AG08396 (cell line): ENCODE measurements at places on chromosomes 6 and 20.
A peak's percentile ranks its signal among the peaks of the same experiment; 100 is the strongest.

GRCh38 chr6:121767211-121767610 is 331.8 kb downstream of the GJA1 start:
- no peak for DNase-seq

DNA sequence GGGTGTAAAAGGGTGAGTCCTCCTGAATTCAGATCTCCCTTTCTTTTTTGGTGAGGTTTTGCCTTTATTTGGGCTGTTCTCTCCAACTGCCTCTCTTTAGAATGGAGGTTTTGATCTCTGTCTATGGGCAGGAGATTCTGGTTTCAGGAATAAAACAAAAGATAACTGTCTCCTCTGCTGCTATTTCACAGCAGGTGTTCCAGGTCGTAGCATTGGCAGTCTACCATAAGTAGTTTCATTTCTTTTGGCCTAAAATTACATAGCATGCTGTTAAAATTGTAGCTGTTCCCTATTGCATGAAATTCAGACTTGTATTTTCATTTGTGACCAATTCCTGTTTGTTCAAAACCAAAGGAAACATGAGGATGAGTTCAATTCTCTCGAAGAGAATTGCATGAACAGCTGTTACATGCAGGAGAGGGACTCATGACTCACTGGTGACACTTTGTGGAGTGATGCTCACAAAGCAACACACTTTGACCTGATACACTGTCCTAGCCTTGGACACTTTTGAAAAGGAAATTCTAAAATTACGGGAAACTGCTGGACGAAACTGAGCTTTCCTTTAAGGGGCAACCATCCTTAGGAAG is 76.8 kb upstream of the SIRPG start:
- DNase-seq, result no peak

GRCh38 chr6:1496836-1497760 is 107.7 kb downstream of the FOXF2 start:
- DNase-seq, result no peak

GRCh38 chr6:42326248-42326647 is 108.6 kb upstream of the MRPS10 start:
- DNase-seq, result no peak

DNA sequence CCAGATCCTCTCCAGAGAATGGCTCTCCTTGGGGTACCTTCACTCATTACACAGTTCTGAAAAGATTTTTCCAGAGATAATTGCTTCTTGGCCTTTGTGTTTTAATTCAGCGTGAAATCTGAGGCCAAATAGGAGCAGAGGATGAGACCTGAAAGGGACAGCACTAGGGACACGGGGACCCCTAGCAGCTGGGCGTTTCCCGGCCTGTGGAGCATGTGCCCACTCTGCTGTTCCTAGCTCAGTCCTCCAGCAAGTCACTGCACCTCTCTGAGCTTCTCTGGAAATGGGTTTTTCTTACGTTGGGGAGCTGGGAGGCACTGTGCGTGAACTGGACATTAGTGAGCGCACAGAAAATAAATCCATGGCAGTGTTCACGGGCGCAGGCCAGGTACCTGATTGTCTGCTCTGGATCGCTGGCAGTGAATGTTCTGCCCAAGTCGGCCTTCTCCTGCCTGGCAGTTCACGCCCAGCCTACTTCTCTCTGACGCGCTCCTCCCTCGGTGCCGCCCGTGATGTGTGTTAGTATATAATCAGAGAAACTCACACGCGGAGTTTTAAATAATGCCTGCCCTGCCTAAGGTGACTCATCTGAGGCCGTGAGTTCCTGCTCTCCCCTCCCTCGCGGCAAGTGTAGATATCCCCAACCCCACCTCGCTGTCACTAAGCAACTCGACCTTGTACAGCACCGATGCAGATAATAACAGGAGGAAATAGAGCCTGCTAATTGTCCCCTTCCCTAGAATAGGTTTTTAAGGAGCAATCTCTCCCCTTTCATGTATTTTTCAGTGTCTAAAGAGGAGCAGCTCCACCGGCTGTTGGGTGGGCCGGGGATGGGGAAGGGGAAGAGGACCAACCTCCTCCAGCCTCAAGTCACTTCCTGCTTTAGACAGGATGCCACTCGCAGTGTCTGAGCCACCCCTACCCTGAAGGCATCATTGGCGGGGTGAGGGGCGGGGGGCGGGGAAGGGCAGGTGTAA is 2.7 kb upstream of the TUBB2A start:
- DNase-seq, result no peak

DNA sequence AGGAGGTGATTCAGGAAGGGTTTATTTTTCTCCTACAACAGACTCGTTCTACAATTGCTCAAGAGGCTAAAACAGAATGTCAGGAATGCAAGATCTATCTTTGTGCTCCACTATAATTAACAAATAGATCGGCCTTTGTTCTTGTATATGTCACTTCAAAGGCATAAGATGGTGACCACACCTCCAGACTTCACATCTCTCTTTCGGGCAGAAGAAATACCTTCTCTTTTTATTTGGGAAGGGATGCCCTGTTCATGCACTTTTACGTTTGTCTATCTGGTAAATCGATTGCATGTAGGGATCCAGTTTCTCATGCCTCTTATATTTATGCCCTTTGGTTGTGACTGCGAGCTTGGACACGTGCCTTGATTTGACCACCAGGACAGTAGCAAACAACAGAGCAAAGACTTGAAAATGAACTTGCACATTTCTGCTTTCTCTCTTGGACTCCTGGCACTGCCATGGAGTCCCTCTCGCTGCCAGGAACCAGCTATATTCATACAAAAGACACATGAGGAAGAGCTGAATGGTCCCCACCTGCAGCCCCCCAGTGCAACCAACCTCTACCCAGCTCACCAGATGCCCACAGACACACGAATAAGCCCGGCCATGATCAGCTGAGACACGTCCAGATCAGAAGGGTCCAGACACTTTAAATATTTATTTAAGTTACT is 219.8 kb upstream of the STXBP5 start:
- peak; percentile 8 for DNase-seq

- no peak for DNase-seq
Observed at GRCh38 chr6:13417954-13418353, 69.4 kb downstream of the GFOD1 start.

- no peak for DNase-seq
Observed at GRCh38 chr6:170046791-170047626, 243.9 kb downstream of the DLL1 start.

DNA sequence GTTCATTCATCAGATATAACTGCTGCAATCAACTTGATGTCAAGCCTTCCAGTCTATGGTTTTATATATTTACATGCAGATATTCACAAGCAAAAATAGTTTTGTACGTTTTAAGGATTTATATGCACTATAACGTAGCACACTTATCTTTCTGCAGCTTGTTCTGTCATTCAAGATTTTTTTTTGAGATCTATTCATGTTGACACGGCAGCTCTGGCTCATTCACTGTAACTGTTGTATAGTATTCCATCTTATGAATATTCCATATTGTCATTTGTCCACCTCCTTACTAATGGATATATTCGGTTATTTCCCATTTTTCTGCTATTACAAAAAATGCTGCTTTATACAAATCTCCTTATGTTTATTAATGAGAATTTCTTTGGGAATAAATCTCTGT is 13.2 kb downstream of the ELOVL2 start:
- no peak for DNase-seq

- no peak for DNase-seq
Observed at GRCh38 chr6:157615420-157615769, 207.7 kb upstream of the SNX9 start.

GRCh38 chr6:46113370-46113769 is 16.4 kb upstream of the ENPP4 start:
- DNase-seq, result no peak

DNA sequence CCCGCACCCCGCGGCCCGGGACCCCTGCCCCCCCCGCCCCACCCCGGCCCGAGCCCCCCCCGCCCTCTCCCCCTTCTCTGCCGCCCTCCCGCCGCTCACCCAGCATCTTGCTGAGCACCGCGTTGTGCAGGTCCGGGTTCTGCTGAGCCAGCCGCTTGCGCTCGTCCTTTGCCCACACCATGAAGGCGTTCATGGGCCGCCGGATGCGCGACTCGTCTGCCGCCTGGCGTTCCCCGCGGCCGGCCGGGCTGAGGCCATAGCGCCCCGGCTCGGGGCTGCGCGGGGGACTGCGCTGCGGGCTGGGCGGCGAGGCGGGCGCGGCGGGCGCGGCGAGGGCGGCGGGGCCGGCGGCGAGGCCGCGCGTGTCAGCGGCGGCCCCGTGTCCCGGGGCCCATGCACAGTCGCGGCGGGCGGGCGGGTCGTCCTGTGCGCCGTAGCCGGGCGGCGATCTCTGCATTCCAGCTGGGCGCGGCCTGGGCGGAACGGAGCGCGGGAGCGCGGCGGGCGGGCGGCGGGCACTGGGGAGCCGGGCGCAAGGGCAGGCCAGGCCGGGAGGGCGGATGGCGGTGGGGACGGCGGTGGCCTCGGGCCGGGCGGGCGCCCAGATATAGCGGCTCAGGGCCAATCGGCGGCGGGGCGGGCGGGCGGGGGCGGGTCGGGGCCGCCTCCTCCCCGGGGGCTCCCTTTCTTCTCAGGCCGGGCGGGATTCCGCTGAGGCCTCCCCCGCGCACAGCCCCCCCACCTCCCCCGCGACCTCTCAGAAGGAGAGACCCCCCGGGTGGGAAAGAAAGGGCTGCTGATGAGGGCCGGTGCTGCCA is at the start of gene SOX18:
Gene SOX18 (minus strand): TSS at position 580 of the 818 bp plus-strand sequence. CDS start 123 bp downstream, at position 457.
- DNase-seq, result no peak

- DNase-seq, result peak; percentile 62
Observed at GRCh38 chr6:129766959-129767728, 57.2 kb upstream of the ARHGAP18 start.

- DNase-seq, result no peak
Observed at GRCh38 chr6:118876198-118876597, 17.8 kb upstream of the ASF1A start.

- no peak for DNase-seq
Observed at GRCh38 chr6:148295261-148295887, 47.3 kb upstream of the SASH1 start.

DNA sequence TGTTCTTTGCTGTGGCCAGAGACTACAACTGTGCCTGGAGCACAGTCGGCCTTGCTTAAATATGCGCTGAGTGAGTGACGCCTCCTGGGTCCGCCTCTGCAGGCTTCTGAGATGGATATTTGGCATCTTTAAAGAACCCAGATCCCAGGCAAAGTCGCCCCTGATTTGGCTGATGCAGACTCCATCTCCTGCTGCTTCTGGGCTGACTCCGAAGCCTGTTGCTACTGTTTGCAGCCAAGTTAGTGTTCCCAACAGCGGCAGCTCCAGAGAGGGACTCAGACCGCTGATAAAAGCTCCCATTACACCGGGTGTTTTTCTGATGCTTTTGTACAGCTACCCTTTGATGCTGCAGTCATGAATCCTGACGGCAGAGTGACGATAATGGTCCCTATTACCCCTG is 83.0 kb upstream of the SULF2 start:
- no peak for DNase-seq

DNA sequence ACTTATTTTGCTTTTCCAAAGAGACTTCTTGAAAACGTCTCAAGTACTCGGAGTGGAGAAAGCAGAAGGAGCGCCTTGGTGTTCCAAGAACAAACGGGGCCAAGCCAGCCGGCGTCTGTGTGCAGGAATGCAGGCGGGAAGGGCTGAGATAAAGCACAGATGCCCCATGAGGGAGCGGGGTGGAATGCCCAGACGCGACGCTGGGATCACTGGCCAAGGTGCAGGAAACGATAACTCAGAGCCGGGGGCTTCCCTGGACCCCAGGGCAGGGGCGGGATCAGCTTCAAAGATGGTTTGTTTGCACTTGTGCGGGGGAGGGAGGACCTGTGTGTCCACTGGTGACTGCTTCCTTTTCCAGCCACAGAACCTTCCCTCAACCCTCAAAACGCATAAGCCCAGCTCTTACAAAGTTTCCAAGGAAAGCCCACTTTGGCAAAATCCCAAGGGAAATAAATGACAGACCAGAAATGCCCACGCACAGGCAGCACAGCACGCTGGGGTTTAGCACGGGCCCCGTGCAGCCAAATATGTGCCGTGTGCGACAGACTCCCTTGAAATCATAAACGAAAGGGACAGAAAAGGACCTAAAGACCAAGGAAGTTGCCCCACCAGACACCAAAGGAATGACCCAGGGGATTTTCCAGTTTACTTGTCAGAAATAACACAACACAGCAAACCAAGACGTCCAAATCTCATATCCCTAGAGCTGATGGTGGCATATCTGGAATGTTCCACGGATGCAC is 113.9 kb downstream of the NFATC2 start:
- peak; percentile 77 for DNase-seq

- DNase-seq, result no peak
Observed at GRCh38 chr20:57755609-57756008, 45.8 kb upstream of the PMEPA1 start.

- DNase-seq, result no peak
Observed at GRCh38 chr20:14189794-14190402, 147.5 kb downstream of the FLRT3 start.

- no peak for DNase-seq
Observed at GRCh38 chr6:105691971-105692370, 289.1 kb upstream of the PREP start.

DNA sequence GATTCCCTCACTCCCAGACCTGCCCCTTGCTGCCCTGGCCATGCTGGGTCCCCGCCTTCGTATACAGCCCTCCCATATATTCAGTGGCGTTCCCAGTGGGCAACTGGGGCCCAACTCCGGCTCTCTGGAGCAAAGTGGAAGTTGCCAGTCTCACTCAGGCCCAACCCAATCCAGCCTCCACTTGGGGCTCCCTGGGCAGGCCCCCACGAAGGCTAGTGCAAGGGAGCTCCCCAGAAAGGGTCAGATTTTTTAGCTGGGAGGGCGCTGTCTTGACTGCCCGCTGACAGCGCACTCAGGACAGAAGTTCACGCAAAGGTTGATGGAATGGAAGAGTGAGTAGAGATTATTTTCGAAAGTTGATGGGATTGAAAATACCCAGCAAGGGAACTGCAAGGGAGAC is 5.9 kb downstream of the TP53TG5 start:
- no peak for DNase-seq

DNA sequence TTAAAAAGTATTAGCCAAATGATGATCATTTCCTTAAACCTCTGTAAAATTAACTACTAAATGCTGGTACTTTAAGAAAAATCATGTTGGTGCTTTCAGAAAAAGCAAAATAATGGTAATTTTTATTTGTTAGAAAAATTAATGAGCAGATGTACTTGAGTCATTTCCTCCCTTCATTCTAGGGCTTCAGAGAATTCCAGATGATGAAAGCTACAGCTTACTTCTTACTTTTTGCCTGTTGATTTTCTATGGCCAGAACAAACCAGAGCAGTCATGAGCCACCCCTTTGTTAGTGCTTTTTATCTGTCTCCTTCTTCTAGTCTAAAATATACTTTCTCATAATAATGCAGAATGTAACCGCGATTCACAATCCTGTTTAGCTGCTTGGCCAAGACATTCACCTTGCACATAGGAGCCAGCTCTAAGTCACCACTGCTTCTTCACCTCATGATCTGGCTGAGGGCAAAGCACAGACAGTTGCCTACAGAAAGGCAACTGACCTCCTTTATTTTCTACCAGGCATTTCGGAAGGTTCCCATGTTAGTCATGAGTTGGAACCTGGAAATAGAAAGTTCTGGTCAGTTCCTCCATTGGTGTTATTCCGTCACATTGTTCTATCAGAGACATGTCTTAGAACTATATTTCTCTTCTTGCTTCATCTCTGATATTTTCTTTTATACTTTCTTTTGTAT is 43.5 kb upstream of the TINAG start:
- no peak for DNase-seq

GRCh38 chr20:52104546-52105441 is 86.8 kb downstream of the ZFP64 start:
- DNase-seq, result peak; percentile 47
